ENCODE measurements at places on chromosomes 3 and 15.

DNA sequence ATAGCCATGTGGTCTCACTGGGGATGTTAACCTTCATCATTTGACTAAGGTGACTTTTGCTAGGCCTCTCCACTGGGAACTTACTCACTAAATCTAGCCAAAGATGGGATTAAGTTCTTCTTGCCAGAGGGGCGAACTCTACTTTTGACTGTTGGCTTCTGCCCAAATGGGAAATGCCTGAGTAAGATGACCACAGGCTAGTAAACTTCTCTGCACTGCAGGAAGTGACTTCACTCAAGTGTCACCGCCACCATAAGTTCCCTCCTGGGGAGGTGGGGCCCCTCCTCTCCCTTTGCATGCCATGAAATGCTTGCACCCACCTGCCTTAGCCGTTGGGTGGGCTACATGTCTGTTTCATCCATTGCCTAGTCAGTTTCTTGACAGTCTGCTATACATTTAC, 388.3 kb downstream of the FEZF2 start:
- DNase-seq = no peak

DNA sequence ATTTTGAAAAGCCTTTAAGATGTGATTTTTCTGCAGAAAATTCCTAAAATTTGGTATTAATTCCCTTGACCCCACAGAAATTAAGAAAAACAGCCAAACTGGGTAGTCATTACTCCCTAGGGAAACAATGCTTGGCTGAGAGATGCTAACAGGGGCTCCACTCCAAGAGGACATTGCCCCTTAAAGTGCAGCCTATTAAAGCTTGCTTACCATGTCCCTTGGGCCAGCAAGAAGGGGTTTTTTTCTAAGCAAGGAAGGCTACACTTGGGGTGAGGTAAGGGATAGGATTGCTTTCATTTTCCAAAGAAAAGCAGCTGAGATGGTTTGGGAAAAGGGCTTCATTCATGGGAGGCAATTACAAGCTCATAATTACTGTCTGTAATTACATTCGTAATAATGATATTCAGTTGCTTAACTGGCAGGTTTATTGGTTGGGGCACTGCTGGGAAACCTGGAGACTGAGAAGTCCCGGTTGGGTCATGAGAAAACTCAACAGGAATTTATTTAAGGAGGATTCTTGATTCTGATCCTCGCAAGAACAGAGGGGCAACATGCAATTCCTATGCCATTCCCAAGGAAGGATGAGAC, 247.5 kb downstream of the NR1D2 start:
- DNase-seq = no peak

GRCh38 chr3:190680691-190681090, 166.8 kb downstream of the IL1RAP start:
- DNase-seq = no peak

- no peak for DNase-seq
These were observed 1340.1 kb upstream of the EPHA6 start for GRCh38 chr3:95474338-95474737.

DNA sequence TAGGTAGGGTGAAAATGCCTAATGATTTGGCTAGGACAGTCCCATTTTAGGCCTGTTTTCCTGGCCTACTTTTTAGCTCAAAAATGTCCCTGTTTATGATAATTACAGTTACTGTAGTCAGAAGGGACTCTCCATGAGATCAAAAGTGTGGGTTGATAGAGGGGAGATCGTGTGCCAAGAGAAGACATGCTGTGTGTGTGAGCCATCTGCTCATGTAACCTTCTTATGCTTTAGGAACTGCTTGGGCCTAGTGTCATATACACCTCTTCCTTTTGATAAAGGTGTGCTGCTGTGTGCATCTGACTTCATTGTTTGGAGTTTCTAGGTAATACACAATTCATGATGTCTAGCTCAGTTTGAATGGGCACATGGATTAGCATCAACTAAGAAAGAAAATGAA, 786.5 kb downstream of the PDCD6IP start:
- DNase-seq = no peak

DNA sequence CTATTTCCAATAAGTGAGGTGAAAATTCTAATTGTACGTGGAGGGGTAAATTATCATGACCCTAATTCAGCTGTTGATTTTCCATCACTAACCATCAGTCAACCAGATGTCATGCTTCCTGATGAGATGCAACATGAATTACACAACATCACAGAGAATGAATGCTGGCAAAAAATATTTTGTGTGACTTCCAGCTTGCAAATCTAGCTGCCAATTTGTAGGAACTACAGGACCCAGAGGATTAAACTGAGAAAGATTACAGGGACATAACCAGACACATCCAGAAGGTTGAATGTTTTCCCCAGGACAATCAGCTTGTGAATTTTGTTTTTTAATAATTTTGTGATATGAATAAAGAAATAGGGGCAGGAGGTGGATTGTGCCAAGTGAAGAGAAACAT, 349.0 kb upstream of the ATP10A start:
- no peak for DNase-seq

DNA sequence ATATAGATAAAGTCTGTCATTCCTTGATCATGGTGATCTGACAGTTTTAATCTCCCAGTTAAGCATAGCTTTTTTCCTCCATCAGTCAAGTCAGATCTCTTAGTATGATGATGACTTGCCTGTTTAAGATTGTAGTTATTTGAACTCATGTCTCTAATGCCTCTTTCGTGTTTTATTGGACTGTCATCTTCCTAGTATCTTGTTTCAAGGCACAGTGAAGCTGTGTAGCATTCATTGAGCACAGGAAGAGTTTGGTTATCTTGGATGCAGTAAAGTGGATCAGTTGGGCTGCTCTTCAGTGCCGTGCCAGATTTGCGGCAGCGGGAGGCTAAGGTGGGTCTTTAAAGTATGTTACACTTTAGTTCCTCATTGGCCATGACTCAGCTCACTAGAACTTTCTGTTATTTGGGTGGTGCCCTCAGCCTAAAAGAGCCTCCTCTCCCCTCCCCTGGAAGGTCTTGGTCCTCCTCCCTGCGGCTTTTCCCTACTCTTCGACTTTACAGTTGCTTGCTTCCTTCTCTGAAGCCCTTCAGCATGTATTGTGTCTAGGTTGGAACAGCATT, 45.7 kb upstream of the SKOR1 start:
- DNase-seq = no peak

DNA sequence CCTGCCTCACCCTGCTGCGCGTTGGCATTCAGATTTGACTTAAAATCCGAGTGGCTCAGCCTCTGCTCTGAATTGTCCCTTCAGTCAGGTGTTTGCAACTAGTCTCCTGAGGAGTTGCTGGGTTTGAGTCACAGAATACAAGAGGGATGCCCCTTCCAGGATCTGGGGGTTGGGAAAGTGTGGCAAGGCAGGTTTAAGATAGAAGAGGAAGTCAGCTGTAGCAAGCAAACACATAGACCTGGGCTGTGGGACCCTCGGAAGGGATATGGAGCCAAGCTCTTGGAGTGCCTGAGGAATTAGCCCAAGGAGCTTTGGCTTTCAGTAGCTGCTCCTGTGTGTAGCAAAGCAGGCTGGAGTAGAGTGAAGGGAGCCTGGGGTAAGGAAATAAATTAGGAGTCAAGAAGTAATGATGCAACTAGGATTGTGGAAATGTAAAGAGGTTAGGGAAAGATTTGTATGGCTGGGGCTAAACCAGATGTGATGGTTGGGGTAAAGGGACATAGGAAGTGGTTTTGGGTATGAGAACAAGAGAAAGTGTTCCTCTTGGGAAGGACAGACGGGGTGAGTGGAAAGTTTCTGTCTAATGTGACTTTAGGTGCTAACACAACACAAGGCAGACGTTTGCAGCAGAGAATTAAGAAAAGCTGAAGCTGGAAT, 41.2 kb downstream of the RAB7A start:
- no peak for DNase-seq

- no peak for DNase-seq
These were observed 692.7 kb upstream of the GRM7 start for GRCh38 chr3:6168256-6168655.

DNA sequence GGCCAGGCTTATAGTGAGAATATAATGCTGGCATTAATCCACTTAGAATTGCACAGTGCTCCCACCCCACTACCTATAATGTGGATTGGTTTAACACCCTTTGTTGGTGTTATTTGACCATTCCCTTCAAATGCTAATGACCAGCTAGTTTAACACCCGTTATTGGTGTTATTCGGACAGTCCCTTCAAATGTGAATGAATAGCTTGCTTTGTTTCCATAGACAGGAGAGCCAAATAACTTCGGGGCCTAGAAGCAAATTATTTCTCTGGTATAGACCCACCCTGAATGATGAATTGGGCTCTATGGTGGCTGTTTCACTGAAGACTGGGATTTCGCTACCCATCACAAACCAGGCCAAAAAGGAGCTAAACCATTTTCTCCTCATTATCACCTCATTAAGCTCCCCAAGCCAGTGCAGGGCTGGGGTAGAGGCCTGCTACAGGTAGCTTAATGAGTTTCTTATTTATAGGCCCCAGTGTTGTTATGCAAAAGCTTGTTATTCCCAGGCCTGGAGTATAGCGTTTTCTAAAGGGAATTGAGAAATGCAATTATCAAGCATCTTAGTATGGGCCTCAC, 494.1 kb upstream of the DPH6 start:
- DNase-seq = no peak

- DNase-seq = no peak
These were observed 18.3 kb upstream of the IL20RB start for GRCh38 chr3:136939489-136939888.

GRCh38 chr3:23669541-23670255, 136.1 kb upstream of the UBE2E1 start:
- DNase-seq = no peak

DNA sequence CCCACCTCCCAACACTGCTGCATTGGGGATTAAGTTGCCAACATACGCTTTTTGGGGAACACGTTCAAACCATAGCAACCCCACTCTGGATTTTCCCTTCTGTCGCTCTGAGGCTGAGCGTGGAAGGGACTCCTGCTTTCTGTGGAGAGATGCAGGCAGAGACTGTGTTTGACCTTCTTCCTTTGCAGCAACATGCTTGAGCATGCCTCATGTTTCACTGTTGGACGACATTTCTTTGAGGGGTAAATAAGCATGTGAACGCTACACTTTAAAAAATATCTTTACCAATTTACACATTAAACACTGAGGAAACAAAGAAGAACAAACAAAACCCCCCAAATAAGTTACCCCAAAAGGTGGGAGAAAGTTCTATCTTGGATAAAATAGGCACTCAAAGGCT, 14.2 kb upstream of the MAPK6 start:
- no peak for DNase-seq

GRCh38 chr3:53673722-53674350, 172.4 kb downstream of the CHDH start:
- no peak for DNase-seq

GRCh38 chr15:86489981-86490380, 410.3 kb downstream of the AGBL1 start:
- no peak for DNase-seq

- DNase-seq = no peak
These were observed 396.9 kb upstream of the CBLB start for GRCh38 chr3:106265704-106266103.

DNA sequence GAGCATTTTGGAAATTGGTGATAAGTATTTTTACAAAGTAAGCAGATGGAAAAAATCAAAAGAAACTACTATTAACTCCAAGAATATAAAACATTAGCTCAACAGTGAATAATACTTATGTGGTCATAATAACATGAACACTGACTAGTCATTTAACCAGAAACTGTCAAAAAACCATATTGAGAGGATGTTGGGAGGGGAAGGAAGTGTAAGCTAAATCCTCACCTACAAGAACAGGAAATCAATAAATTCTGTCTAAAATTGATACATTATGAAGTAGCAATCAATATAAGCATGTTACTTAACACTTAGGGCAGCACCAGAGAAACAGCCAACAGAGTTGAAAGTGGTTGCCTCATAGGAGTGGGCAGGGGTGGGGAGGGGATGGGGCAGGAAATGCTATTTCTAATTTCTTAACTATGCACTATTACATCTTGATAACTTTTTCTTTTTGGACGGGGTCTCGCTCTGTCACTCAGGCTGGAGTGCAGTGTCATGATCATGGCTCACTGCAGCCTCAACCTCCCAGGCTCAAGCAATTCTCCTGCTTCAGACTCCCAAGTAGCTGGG, 41.7 kb downstream of the CCR3 start:
- no peak for DNase-seq

- DNase-seq = no peak
These were observed 28.6 kb upstream of the CEMIP start for GRCh38 chr15:80750575-80750974.

- no peak for DNase-seq
These were observed 920 bp downstream of the SLC15A2 start for GRCh38 chr3:121895121-121895520.

- DNase-seq = peak; percentile 81
These were observed 18.1 kb downstream of the CSPG4 start for GRCh38 chr15:75694241-75695182.

- DNase-seq = no peak
These were observed 80.9 kb downstream of the DGKG start for GRCh38 chr3:186281176-186281575.

DNA sequence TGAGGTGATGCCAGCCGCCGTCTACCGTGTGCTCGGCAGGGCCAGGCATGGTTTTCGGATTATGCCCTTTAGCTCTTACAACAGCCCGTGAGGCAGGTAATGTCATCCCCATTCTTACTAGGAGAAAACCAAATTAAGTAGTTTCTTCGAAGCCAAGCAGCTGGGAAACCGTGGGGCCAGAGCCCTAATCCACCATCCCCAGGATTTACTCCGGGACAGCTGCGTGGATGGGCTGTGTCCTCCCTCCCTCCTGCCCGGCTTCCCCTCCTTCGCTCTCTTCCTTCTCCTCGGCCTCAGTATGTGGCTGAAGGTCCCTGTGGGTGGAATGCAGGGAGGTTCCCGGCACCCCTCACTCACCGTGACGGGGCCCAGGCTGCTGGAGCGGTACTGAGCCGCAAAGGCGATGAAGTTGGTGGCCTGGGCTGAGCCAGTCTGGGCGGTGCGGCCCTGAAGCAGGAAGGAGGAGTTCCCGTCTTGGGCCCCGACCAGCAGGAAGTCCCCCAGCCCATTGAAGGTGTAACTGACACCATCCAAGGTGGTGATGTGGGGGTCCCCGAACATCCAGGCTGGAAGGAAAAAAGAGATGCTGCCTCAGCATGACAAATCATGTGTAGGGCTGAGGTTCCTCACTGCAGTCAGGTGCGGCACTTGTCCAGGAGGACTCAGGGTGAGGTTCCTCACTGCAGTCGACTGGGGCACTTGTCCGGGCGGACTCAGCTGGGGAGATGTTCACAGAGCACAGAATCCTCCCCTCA, 42.5 kb downstream of the MUC20 start:
- DNase-seq = no peak

DNA sequence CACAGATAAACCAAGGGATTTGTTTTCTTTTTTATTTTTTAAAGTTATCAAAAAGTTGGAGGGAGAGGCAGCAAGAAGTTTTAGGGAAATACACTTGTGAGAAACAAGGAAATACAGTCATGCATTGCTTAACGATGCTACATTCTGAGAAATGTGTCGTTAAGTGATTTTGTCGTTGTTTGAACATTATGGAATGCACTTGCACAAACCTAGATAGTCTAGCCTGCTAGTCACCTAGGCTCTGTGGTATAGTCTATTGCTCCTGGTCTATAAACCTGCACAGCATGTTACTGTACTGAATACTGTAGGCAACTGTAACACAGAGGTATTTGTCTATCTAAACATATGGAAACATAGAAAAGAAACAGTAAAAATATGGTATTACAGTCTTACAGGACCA, 2.0 kb upstream of the NFKBIZ start:
- no peak for DNase-seq

Data from SHP77 (cell line).